Liver (tissue), 10 donors: ENCODE measurements at places on chromosomes 12 and 14.

GRCh38 chr14:66405158-66405557, 81.0 kb upstream of the CCDC196 start:
- no peak for DNase-seq

GRCh38 chr14:43360239-43360638, 1146.8 kb downstream of the FSCB start:
- DNase-seq = no peak

DNA sequence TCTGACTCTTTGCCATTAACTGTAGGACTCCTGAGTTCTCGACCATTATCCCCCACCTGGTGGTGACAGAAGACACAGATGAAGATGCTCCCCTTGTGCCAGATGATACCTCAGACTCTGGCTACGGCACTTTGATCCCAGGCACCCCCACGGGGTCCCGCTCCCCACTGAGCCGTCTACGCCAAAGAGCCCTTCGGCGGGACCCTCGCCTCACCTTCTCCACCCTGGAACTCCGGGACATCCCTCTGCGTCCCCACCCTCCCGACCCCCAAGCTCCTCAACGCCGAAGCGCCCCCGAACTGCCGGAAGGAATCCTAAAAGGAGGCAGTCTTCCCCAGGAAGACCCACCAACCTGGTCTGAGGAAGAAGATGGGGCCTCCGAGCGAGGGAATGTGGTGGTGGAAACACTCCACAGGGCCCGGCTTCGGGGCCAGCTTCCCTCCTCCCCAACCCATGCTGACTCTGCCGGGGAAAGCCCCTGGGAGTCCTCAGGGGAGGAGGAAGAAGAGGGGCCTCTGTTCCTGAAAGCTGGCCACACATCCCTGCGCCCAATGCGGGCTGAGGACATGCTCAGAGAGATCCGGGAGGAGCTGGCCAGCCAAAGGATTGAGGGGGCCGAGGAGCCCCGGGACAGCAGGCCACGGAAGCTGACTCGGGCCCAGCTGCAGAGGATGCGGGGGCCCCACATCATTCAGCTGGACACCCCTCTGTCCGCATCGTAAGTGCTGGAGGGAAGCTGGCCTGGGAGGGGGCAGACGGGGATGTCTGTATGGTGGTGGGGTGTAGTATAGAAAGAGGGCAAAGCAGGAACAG, 14.4 kb downstream of the TNFRSF1A start:
- DNase-seq = no peak

DNA sequence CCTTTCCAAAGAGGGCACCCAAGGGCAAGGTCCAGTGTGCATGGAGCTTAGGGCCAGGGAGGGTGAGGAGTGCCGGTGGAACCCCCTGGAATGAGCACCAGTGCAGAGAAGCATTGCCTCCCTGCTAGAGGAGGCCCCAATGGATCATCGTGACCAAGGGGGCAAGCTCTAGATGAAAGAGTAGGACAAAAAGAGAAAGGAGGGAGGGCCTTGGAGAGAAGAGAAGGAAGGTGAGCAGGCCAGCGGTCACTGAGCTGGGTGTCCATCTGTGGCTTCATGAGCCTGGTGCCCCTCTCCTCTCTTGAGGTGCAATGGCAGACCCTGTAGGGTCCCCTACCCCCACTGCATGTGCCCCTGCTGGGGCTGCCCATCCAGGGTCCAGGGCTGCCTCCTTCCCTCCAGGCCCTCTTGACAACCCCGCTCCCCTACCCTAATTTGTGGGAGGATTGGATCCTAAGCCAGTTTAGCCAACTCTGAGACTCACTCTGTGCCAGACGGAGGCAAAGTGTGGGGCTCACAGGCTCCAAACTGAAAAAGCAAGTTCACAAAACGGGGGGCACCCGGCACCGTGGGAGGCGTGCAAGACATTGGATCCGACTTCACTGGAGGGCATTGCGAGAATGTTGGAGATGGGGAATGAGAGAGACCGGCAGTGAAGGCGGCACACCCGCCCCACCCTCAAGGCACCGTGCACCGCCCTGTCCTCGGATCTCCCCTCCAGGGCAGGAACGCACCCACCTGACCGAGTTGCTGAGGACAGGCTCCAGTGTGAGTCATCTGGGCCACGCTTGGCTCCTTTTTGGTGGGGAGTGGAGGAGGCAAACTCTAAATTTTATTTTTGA, 207.5 kb downstream of the KIF26A start:
- DNase-seq = no peak

DNA sequence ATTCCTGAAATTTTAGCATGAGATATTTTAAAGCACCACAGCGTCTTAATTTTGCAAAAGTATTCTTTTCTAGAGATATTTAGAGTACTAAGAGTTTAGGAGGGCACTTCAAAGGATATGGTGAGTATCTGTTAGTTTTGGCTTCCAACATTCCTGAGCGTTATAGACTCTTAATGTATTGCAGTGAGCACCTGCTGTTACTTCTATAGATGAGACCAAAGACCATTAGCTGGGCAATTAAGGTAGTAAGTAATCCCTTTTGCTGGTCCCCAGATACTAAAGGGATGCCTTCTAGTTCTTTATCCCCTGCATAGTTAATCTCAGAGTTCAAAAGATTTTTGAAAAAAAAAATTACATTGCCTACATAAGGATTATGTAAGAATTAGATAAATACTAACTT, 975.6 kb downstream of the GALC start:
- DNase-seq = no peak

- no peak for DNase-seq
Measured at GRCh38 chr14:73903028-73903427, 16.4 kb downstream of the ZNF410 start.
